Karpas-422 (cell line): ENCODE measurements at places on chromosomes 3 and 15. TPM values are rescaled to one million over a fixed set of nuclear protein-coding genes. Genes with fewer than 3 reads are reported as not detected.
A peak's percentile ranks its signal among the peaks of the same experiment; 100 is the strongest.

PCNP gene
- total RNA-seq = 37.9 and 90.3 TPM in 2 replicates

TMEM266 gene
- total RNA-seq = not detected in 2 replicates

SI gene
- total RNA-seq = not detected in 2 replicates

FSTL1 gene
- total RNA-seq = not detected in 2 replicates

IFT57 gene
- total RNA-seq = 93.4 and 133 TPM in 2 replicates

CCR9 gene
- not detected in 2 replicates for total RNA-seq

SEMA3F gene
- not detected in 2 replicates for total RNA-seq

DNA sequence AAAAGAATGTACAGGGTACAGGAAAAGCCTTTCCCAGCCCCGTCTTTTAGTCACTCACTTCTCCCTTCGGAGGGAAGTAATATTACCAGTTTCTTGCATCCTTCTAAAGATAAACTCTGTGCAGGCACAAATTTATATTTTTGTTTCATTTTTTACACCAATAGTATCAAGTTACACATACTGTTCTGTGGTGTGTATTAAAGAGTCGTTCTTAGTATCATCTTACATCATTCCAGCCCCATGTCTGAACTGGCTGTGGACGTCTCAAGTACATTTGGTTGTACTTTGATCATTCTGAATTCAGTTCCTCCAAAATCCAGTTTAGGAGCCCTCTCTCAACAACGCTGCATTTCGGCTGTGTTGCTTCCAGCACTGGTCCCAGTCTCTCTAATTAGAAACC is 68.7 kb downstream of the LMLN start:
- DNase-seq = no peak

GRCh38 chr15:67839499-67839928 is 331 bp downstream of the RNU6-1 start:
- DNase-seq = peak; percentile 76

- DNase-seq = peak; percentile 46
Observed at GRCh38 chr3:4107430-4107829, 195.7 kb upstream of the SETMAR start.

DNA sequence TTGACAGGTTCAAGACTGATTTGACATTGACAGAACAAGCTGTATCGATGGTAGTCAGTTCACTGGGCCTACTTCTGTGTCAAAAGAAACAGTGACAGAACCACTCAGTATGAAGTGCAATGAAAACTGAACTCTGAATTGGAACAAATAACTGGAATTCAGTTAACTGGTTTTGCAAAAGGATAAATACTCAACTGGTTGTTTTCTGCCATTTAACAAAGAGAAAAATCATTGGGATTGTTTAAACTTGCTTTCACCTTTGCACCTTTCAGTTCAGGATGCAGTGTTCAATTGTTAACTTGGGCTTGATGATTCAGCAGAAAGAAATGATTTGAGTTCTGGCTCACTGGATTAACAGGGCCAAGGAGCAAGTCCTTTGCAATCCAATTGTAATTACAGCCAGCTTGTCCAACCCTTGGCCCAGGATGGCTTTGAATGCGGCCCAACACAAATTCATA is 4.9 kb downstream of the BTD start:
- no peak for DNase-seq

DNA sequence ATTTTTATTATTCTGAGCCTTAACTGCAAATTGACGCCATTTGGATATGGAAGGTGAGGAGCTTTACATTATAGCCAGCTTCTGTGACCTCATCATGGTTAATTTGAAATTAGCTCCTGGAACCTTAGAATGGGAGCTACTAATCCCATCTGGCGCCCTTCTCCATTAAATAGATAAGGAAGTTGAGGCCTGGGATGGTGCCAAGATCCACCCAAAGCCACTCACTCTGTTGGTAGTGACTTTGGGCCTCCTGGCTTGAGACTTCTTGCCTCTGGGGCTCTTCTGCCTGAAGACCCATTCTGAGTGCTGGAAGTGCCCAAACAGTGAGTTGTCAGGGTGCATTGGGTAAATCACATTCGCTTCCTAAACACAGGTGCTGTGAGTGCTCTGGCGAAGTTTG is 12.0 kb upstream of the HMCES start:
- DNase-seq = no peak

GRCh38 chr3:60523536-60523935 is 727.7 kb downstream of the FHIT start:
- no peak for DNase-seq

DNA sequence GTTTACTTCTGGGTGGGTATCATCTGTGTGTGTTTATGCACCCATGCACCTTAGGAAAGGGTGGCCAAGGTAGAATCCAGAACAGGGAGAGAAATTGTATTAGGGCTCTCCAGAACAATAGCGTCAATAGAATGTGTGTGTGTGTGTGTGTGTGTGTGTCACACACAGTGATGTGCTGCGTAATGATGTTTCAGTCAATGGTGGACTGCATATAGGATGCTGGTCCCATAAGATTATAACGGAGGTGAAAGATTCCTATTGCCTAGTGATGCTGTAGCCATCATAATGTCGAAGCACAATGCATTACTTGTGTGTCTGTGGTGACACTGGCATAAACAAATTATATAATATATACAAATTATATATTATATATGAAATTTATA is 69.3 kb upstream of the PRR23C start:
- no peak for DNase-seq
